ENCODE measurements at places on chromosomes 4 and X. TPM values are rescaled to one million over a fixed set of nuclear protein-coding genes. Genes with fewer than 3 reads are reported as not detected.

DNA sequence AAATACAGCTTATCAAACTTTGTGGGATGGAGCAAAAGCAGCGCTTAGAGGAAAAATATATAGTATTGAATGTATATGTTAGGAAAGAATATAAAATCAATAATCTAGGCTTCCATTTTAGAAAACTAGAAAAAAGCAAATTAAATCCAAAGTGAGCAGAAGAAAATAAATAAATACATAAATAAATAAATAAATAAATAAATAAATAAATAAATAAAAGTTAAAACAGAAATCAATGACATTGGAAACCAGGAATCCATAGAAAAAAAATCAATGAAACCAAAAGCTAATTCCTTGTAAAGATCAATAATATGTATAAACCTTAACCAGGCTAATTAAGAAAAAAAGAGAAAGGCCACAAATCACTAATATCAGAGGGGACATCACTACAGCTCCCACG, 141.8 kb upstream of the C1QTNF7 start:
- no peak for DNase-seq

DNA sequence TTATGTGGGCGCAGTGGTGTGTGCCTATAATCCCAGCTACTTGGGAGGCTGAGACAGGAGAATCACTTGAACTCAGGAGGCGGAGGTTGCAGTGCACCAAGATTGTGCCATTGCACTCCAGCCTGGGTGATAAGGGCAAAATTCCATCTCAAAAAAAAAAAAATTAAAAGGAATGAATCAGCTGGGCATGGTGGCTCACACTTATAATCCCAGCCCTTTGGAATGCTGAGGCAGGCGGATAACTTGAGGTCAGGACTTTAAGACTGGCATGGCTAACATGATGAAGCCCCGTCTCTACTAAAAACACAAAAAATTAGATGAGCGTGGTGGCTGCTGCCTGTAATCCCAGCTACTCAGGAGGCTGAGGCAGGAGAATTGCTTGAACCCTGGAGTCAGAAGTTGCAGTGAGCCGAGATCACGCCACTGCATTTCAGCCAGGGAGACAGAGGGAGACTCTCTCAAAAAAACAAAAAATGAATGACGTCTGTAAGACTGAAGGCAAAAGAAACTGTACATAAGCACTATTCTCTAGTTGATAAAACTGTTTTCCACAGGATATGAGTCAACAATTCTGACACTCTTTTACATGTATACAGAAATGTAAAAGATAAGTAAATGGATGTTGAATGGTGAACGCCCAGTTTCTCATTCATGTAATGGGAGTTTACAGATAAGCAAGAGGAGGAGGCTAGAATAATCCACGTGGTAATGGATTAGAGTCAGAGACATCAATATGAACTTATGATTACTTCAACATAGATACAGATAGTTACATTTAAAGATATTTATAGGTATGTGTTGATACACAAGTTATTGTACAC, 22.2 kb downstream of the CENPC start:
- no peak for DNase-seq

- DNase-seq = no peak
Measured at GRCh38 chrX:125096469-125096868, 223.2 kb upstream of the TEX13C start.

- DNase-seq = no peak
Measured at GRCh38 chr4:949656-950055, 17.4 kb downstream of the TMEM175 start.

The HMX1 gene
- total RNA-seq = not detected

- DNase-seq = no peak
Measured at GRCh38 chrX:11755724-11756123, 2.3 kb upstream of the MSL3 start.

GRCh38 chrX:78747971-78748370, 451 bp downstream of the LPAR4 start:
- DNase-seq = no peak
